ENCODE measurements at places on chromosomes 7 and 10.

DNA sequence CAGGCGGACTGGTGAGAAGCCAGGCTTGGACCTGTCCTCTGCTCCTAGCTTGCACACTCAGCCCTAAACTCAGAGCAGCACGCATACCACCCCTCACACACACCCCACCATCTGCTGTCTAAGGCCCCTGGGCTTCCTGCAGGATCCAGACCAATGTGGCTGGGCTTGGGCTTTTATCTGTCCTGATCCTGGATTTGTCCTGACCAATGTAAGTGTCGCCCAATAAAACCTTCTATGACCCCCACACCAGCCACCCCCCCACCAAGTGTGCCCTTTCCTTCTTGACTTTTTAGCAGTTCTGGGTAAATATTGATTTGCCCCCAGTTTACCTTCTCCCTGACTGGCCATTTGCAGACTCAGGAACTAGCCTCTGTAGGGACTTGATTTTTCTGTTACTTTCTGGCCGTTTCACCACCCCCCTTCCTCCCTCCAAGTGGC lies 1.7 kb upstream of the HOXA13 start:
- DNase-seq = no peak

- DNase-seq = no peak
Measured at GRCh38 chr7:1024876-1025742, 19.2 kb upstream of the GPR146 start.

DNA sequence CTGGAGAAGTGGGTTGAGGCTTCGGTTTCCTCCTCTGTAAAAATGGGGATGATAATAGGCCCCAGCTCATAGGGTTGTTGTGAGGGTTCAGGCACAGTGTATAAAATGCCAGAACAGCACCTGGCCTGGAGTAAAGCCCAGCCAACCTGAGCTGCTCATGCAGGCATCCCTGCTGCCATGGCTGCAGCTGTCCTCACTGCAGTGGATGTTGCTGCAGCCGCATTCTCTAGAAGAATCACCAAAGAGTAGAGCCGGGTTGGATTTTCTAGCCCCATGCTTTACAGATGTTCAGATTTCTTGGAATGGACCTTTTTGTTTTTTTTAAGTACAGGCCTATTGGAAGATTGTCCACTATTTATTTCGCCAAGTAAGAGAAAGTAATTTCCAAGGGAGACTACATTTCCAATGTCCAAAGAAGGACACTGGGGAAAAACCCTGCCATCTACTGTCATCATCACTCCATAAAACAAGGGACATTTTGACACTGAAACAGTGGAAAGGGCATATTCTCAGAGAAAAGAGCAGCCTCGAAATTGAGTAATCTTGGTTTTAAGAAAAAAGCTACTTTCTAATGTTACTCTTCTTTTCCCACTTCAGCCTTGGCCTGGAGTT lies 147.5 kb upstream of the TCF7L2 start:
- DNase-seq = no peak

- no peak for DNase-seq
Measured at GRCh38 chr10:101552442-101552841, 35.6 kb downstream of the POLL start.

- peak; percentile 58 for DNase-seq
Measured at GRCh38 chr7:13702251-13702650, 287.2 kb downstream of the ETV1 start.

DNA sequence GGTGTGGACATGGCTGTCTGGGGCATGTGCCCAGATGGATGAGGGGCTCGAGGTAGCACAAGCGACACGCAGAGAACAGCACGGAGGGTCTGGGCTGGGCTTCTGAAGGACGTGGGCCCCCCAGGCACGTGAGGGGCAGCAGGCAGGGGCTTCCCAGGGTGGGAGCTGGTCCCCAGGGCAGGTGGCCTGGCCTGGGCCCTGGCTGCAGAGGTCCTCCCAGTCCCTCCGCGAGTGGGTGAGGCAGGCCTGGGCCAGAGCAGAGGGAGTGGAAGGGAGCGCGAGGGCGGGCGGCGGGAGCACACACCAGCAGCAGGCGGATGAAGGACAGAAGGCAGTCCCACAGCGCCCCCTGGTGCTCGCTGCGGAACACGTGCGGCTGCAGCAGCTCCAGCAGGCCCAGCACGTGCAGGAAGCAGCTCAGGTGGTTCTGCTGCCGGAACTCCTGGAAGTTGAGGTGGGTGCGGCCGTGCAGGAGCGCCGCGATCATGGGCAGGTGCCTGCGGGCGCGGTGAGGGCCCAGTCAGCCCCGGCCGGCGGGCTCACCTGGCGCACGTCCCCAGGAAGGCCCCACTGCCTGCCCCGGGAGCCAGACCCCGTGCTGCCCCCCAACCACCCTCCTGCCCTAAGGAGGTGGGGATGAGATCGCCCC lies 14.7 kb upstream of the MICALL2 start:
- peak; percentile 71 for DNase-seq

- DNase-seq = peak; percentile 86
Measured at GRCh38 chr10:102802920-102803534, 34.2 kb downstream of the CYP17A1 start.
